ENCODE measurements at places on chromosomes 2 and 18.

DNA sequence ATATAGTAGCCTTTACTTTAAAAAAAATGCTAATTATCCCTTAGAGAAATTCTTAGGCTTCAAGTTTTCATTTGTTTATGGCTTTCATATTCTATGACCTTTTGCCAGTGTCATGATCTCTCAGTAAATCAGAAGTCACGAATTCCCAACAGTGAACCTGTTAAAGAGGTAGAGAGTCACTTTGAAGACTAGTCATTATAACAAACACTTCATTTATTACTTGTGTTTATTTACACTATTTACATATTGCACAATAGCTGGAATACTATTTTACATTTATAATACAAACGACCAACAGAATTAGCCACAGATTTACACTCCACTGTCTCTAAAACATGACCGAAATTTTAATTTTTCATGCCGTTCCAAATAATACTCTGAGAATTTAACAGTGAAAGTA, 8.5 kb downstream of the ALKAL2 start:
- no peak for DNase-seq

- DNase-seq = no peak
These were observed 29.6 kb upstream of the DSC3 start for GRCh38 chr18:31072175-31072574.

DNA sequence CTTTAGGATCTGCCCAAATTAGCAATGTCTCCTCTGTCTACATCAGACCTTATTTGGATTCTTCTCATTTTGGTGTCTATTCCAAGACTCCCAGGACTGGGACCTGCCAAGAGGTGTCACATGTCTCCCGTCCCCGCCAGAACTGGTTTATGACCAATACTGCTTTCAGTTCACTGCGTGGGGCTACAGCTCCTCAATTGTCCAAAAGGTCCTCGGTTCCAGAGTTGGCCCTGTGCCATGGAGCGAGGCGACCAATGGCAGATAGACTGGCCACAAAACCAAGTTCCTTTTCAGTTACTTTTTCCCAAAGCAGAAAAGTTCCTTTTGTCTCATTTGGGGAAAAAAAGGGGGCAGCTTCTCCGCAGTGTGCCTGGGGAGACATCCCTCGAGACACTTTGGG, 144.1 kb upstream of the ZNF236 start:
- DNase-seq = no peak

DNA sequence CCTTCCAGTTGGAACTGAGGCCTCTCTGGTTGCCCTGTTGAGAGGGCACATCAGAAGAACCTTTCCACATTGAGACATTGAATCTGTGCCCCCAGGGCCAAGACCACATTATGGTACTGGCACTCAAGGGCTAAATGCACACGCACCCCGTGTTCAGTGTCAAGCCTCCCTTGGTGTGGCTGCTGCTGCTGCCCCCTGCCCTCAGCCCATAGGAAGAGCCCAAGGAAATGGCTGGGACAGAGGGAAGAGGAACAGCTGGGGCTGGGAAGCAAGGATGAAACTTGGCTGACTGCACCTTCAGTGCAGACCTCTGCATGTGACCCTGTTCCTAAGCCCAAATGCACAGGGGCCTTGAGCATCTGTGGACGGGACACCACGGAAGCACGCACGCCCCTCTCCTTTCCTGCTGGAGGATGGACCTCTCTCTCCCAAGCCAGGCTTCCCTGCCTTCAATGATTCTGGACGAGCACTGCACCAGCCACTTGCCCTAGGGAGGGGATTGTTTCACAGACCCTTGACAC, 40.2 kb downstream of the NIFK start:
- no peak for DNase-seq

DNA sequence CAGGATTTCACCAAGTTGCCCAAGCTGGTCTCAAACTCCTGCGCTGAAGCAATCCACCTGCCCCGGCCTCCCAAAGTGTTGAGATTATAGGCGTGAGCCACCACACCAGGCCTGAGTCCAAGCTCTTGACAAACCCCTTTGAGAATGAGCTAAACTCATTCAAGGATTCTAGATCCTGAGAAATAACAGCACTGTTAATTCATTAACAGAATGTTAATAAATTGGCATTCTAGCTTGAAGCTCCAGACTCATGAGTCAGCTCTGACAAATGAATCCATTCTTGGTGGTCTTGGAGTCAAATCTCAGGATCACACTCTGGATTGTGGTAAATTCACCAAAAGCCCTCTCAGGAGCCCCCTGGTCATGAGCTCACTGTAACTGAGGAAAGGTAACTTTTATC, 1.8 kb downstream of the NARS1 start:
- no peak for DNase-seq

DNA sequence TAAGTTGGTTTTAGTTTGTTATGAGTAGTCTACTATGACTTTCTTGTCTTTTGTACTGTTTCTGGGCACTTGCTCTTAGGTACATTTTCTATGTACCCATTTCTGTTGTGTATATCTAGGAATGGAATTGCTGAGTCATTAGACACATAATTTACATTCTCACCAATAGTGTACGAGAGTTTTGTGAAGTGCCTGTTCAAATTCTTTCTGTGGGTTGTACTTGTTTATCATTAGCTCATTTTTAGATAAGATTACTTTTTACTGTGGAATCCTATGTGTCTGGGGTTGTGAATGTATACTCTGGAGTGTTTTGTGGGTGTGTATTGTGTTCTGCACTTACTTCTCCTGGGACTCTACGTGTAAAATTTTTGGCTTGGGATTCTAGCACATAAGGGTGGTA, 36.6 kb upstream of the CD28 start:
- DNase-seq = no peak

DNA sequence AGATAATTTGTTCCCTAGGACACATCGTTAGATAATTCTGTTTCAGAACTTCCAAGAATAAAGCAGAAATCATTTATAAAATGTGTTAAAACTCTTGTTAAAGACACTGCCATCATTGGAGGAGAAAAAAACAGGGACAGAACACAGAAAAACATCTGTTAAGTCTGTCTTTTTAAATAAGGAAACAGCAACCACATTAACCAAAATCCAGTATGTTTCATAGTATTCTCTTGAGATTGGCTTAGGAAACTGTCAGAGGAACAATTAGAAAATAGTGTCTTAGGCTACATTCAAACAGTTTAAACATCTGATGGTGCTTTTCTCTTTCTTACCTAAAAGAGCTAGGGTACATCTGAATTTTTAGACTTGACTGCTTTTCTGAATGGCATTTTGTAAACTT, 81.6 kb downstream of the PMS1 start:
- no peak for DNase-seq

DNA sequence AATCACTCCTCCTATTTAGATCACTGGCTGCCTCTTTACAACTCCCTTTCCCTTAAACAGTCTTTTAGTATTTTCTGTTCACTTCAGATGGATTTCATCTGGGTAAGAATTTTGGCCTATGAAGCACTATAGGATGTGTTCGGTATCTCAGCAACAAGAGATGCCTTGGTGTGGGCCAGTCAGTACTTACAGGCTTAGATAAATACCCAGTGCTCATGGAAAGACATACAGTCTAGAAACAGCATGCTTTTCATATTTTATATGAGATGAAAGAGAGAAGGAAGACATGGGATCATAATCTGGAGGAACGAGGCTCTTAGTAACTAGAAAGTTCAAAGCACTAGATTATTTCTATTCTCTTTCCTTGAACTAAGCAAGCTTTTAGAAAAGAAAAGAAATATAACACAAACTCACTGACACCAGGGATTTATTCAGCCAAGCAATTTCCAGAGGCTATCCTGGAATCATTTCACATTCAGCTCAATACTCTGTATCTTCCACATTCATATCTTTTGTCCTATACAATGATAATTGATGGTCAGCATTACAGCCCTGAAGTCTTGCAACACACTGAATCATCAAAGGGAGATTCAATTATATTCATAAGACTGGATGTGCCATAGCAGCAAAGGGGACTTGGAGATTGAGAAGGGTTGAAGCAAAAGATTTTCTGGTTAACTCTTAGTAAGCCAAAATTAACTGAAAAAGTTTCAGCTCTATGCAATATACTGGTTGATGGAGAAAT, 408.8 kb upstream of the LYPD1 start:
- DNase-seq = no peak

DNA sequence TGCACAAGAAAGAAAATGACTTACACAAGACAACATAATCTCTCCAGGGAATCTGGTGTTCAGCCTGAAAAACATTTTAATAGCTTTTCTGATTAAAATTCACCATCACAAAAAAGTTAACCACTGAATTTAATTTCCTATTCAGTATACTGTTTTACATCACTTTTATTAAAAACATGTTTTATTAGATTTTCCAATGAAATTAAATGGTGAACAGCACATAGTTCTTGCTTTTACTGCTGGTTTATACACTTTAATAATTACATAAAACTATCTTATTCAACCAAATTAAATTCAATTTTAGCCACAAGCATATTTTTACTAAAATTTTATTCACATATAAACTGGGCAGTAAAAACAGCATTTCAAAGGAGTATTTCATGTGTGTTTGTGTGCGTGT, 138.3 kb downstream of the NOL4 start:
- DNase-seq = no peak
